Mononuclear cell (primary cell): ENCODE measurements at places on chromosomes 1 and 21. TPM values are rescaled to one million over a fixed set of nuclear protein-coding genes. Genes with fewer than 3 reads are reported as not detected.

The EXOC8 gene
- total RNA-seq = 49.6 TPM

The KRTAP7-1 gene
- not detected for total RNA-seq

The AVPR1B gene
- total RNA-seq = not detected

The GJA9 gene
- total RNA-seq = not detected

The CD101 gene
- total RNA-seq = 11.4 TPM

The NTNG1 gene
- total RNA-seq = 1.6 TPM

The CFHR1 gene
- total RNA-seq = not detected

The MASP2 gene
- 0.10 TPM for total RNA-seq

The MTMR11 gene
- 22.9 TPM for total RNA-seq

The TMEM240 gene
- total RNA-seq = not detected

The S100B gene
- 20.8 TPM for total RNA-seq

The FGR gene
- 123 TPM for total RNA-seq

The S100A14 gene
- not detected for total RNA-seq

The CD58 gene
- 53.7 TPM for total RNA-seq

The CCDC181 gene
- not detected for total RNA-seq

The ZNF695 gene
- total RNA-seq = 0.52 TPM

The CHI3L1 gene
- 0.94 TPM for total RNA-seq

The SON gene
- total RNA-seq = 310 TPM

The CELA2B gene
- not detected for total RNA-seq
